ENCODE measurements at places on chromosomes 11 and 22.
A peak's percentile ranks its signal among the peaks of the same experiment; 100 is the strongest.

DNA sequence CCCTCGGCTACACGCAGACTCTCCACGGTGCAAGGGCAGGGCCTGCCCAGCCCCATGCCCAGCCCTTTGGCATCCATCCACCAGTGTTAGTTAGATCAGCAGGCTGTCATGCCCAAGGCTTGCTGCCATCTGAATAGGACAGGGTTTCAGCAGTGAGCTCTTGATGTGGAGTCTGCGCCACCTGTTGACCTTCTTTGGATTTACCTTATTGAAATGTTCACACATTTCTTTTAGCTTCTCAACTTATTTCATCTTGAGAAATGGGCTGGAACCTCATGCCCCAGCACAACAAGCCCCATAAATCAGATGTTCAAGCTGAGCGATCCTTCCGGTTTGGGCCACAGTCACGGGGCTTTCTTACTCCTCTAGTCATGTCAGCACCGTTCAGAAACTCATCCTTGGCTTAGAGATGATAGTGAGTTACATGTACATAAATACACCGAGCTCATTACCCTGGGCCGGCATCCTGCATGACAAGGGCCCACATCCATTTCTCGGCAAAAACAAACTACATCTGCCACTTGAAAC is 61.7 kb downstream of the PARVB start:
- no peak for DNase-seq

DNA sequence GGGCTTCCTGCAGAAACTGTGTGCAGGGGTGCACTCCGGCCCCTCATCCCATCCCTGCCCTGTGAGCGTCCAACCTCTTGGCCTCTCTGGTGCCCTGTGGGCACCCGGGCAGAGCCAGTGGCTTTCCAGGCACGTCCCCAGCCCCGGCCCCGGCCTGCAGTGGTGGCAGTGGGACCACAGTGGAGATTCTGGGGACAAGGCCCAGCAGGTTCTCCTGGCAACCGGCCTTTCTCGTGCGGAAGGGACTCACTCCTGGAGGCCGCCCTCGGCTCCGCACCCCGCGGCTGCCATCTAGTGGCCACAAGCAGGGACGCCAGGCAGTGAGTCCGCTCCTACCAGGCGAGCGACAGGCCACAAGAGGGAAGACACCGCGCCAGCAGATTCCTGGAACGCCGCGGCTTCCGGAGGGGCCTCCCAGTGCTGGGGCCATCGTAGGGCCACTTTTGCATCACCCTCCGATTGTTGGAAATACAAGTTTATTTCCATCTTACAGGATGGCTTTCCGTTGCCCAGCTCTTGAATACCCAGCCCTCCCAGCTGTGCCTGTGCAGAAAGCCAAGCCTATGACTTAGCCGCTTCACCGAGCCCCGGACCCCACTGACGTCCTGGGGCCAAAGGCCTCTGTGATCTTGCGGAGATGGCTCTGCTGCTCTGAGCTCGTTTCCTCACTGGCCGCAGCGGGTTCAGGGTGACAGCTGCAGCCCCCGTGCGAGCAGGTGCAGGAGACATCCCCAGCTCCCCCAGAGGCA is 357.3 kb downstream of the CTTN start:
- peak; percentile 50 for DNase-seq

DNA sequence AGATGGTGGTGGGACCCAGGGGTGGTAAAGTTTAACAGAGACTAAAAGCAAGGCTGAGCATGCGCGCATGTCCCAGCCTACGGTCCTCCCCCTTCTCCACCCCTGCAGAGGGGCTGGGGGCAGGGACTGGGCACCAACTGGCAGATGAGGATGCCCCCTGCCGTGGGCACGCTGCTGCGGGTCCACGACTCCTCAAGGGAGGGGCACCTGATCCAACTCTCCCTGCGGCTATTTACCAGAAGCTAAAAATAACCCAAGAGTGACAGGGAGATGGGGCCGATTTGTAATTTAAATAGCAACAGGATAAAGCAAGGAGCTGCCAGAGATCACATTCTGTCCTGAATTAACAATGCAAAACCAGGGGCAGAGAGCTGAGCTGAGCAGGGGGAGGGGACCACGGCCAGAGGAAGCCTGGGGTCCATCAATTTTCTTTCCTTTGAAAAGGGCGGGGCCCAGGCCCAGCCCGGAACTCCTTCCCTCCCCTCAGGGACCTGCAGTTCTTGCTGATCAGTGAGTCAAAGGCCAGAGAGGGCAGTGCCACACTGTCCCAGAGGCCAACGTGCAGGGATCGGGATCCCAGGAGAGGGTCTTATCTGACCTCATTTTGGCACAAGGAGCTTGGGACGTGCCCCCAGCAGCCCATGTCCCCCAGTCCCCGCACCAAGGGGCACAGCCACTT is 8.1 kb upstream of the DGKZ start:
- DNase-seq: no peak

GRCh38 chr11:117535201-117535849 is 207.7 kb downstream of the CEP164 start:
- no peak for DNase-seq

GRCh38 chr11:66373265-66373664 is 1.7 kb upstream of the SLC29A2 start:
- no peak for DNase-seq

DNA sequence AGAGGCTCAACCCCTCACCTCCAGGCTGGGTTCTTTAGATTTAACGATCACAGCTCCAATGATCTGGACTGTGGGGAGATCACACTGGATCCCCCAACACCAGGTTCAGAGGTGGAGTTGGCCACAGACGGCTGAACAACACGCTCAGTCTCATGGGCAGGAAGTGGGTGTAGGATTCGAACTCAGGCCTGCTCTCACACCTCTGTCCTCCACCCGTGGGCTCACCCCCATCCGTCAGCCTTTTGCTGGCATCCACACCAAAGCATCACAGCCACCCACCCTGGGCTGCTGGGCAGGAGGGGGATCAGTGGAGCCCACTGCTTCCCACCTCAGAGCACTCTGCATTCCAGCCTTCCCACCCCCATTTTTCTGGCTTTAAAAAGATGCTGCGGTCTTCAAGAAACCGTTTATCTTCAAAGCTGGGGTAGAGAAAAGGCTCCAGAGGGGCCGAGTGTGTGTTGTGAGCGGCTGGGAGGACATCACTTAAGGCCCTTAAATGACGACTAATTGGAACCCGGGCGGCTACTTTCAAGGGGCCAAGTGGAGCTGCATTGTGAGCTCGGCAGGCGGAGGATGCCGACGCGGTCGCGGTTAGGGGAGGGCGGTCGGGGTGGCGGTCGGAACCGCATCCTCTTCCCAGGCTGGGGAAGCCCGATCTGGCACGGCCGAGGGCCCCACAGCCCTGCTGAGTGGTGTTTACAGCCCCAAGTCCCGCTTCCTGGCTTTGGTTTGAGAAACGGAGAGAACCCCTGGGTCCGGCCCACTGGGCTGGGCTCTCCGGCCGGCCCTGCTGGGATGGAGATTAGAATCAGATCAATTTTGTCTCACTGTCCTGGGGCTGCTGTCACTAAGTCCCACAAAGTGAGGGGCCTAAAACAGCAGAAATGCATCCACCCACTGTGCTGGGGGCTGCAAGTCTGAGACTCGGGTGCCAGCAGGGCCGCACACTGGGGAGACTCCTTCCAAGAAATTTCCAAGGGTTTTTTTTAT is 15.9 kb upstream of the FGF3 start:
- DNase-seq: no peak

- DNase-seq: no peak
Observed at GRCh38 chr11:67482275-67482826, 475 bp upstream of the AIP start.

- DNase-seq: no peak
Observed at GRCh38 chr22:25970999-25971811, 198.1 kb upstream of the SEZ6L start.

Data from activated T-cell treated with anti-CD3 and anti-CD28 coated beads, Interleukin-2, amount 50 U/mL, for 1 hour (primary cell).